Stimulated activated CD8-positive, alpha-beta memory T cell treated with anti-CD3 and anti-CD28 coated beads, Interleukin-15, amount 100 ng/mL, for 48 hours (primary cell): ENCODE measurements at places on chromosomes 11 and 22.

DNA sequence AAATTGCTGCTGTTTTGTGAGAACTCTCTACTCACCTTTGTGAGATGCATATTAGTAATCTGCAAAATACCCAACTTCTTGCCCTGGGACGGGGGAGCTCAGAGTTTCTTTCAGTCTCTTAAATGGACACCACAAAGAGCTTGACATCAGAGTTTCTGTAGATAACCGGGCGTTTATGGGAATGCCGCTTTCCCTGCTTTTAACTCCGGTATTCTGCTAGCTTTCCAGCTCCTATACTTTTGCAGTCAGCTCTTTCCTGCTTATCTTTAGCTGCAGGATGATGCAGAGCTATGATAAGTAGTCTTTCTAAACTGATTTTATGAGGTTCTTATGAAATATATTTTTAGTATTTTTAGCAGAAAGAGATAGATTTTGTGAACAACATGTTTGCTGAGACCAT, 154.6 kb upstream of the SORL1-AS1 start:
- no peak for DNase-seq

- no peak for DNase-seq
Measured at GRCh38 chr11:128506999-128507611, 80.3 kb downstream of the ETS1 start.

- DNase-seq, result no peak
Measured at GRCh38 chr22:19127329-19128008, 3.6 kb upstream of the TSSK2 start.

GRCh38 chr11:372809-373715, 3.8 kb downstream of the B4GALNT4 start:
- DNase-seq, result no peak

GRCh38 chr11:3169255-3170043, 4.3 kb upstream of the OSBPL5 start:
- DNase-seq, result peak; percentile 14

DNA sequence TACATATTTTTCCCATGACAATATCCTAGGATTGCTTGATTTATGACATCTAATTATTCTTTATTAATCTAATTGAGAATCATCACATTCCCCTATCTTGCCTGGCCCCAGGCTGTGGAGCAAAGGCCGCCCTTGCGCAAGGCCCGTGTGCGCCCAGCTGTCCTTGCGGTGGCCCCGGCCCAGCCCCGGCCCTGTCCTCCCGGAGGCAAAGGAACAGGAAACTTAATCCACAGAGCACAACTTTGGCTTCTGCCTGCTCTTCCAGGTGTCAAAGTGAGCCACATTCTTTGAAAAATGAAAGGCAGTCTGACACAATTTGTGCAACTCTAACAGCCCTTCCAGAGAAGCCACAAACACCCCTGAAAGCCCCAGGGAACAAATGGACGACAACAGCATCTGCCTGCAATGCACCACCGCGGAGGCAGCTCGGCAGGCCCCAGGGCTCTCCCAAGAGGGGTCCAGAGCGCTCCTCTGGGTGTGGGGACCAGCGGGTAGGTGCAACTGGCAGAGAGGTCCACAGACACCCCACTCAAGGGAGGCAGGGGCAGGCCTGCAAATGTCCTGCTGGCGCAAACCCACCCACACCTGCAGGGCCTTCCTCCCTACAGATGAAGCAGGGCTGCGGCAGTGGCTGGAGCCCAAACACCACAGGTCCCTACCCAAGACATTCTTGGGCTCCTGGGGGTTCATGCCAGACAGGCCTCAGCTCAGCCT, 30.3 kb downstream of the GNB1L start:
- no peak for DNase-seq

- no peak for DNase-seq
Measured at GRCh38 chr11:45698777-45699497, 33.5 kb upstream of the CHST1 start.

- DNase-seq, result no peak
Measured at GRCh38 chr11:63761931-63762653, 6.5 kb downstream of the ZFTA start.

GRCh38 chr11:2760196-2760871, 60.5 kb upstream of the KCNQ1OT1 start:
- DNase-seq, result no peak

DNA sequence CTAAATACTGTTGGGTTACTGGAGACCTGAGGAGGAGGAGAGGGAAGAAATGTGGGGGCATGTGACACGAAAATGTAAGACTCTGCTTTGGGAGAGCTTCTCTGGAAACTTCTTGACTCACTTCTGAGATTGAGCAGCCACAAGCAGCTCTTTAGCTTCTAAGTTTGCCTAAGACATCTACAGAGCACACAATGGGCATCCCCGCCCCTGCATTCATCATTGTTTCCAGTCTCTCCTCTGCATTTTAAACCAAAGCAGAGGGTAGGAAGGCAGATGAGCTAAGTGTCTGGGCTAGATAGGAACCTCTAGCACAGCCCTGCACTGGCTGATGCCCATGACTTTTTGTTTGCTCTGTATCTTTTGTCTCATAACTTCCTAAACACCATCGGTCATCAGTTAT, 2.1 kb upstream of the OR52D1 start:
- DNase-seq, result no peak

DNA sequence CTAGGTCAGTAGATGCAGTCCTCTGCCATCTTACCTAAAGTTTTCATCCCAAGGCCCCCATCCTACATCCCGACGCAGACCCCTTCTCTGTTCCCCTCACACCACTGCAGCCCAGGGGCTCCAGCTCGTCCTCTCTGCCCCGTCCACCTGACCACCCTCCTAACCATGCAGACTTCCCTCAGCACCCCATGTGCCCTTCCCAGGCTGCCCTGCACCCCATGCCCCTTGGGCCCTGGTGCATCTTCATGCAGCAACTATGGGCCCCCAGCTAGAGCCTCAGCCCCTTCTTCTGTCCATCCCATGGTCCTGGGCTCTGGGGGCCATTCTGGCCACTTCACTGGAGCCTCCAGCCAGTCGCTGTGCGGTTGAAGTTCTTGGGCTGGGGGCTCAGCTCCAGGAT, 2.9 kb downstream of the PRR33 start:
- no peak for DNase-seq

- DNase-seq, result no peak
Measured at GRCh38 chr22:39880722-39881121, 12.8 kb downstream of the ENTHD1 start.

GRCh38 chr11:83012168-83013067, 59.3 kb downstream of the RAB30 start:
- DNase-seq, result no peak

DNA sequence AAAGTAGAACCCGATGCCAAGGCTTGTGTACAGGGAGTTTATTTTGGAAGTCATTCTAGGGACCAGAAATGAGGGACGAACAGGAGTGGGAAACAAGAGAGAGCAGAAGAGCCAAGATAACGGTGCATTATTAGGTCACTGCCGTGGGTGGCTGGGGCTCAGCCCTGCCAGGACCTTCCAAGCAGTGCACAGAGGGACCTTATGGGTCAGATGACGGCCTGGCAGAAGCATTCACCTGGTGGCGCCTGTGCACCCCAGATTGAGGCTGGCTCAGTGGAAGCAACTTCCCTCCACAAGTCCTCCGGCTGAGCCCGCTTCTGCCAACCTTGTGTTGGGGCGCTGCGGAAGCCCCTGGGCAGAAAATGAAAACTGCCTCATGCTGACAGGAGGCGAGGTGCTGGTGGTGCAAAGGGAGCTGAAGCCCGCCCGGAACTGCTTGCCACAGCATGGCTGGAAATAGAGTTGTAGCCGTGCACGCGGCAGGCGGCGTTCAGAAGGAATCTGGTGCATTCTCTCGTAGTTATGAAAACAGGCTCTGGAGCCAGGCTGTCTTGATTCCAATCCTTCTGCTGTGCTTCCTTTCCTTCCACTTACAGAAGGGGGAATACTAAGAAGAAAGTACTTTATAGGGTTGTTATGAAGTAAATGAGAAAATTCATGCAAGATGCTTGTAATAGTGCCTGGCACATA, 22.2 kb upstream of the TP53I11 start:
- DNase-seq, result no peak

DNA sequence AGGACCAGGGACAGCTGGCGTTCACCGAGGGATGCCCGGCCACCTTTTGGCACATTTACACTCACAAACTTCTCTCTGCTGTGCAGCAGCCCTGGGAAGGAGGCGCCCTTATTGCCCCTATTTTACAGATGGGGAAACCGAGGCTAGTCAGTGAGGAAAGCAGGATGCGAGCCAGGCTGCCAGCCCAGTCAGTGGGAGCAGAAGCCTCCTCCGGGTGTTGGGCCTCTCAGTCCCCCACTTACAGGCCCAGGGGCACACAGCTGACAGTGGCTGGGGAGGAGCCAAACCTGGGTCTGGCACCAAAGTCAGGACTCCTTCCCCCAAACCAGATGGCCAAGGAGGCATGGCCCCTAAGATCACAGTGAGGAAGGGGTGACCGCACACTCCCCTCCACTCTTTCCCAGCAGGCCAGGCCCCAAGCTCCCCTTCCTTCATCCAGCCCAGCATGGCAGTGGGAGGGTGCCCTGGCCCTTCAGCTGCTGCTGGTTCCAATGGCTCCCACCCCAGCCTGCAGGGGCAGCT, 121.4 kb upstream of the ANO1 start:
- no peak for DNase-seq

DNA sequence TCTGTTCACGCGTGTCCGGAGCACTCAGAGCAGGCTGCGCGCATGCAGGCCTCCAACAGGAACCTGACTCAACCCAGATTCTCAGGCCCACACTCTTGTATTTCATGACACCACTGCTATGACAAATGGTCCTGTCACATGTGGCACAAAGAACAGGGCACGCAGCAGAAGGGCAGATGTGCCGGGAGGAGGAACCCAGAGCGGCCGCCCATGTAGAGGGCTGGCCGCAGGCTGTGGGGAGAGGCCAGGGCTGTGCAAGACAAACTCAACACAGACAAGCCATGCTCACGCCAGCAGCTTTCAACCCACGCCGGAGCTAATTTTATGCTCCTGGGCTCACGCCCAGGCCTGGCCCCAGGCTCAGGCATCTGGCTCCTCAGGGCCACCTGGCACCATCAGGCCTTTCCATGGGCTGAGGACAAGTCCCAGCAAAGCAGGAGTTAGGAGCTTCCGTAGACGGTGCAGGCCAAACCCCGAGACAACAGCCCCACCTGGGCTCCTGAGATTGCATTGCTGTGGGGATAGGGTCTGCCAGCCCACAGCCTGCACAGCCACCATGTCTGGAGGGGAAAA, 40.0 kb downstream of the DUSP8 start:
- no peak for DNase-seq

- DNase-seq, result no peak
Measured at GRCh38 chr11:4932751-4933150, 8.6 kb upstream of the OR51G1 start.

GRCh38 chr11:69013009-69013951, at the start of gene MRGPRF:
MRGPRF (minus strand) TSS chr11:69013246; CDS start chr11:69009901, 3,345 bp downstream.
- DNase-seq, result no peak

DNA sequence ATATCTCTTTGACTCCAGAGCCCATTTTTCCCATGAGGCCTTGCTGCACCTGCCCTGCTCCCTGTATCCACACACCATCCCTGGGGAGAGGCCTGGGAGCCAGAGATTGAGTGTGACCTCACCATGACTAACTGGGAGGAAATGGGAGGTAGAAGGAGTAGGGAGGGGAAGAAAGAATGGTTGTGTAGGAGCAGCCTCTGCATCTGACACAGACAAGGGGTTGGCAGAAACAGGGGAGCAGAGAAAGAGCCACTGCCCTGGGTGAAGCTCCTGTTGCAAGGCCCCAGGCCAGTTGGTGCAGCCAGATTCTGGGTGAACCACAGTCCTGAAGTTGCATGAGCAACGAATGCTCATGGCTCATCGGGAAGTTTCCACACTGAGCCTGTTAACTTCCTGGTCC, 32.4 kb downstream of the POU2F3 start:
- no peak for DNase-seq

DNA sequence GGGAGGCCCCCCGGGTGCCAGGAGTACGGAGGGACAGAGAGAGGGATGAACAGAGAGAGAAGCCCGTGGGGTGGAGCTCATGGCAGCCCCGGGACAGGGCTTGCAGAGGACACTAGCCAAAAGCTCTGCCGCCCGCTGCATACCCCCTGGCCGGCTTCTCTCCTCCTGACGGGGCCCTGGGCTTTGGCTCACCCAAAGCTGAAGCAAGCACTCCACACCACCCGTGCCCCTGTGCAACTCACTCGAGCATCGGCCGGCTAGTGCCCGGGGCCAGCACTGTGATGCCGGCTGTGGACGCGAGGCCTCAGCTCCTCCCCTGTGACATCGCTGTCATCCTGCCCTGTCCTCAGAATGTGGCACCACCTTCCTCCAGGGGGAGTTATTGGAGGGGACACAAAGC, 429.6 kb downstream of the BRD1 start:
- no peak for DNase-seq

- no peak for DNase-seq
Measured at GRCh38 chr11:61630089-61630488, 49.2 kb upstream of the SYT7 start.

- no peak for DNase-seq
Measured at GRCh38 chr11:81080476-81080875, 1639.6 kb upstream of the TENM4 start.

DNA sequence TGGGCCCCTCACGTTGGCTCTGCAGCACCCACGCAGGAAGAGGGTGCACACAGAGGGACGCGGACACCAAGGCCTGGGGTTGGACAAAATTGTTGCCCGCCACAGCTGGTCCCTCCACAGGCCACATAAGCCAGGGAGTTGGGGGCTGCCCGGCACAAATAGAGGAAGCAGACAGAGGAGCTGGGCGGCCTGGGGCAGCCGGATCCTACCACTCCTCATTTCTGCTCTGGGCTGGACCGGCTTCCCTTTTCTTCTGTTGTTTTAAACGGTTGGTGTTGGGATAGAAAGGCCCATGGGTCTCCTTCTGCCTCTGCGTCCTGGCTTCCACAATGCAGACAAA, 36.4 kb upstream of the LINC01488 start:
- DNase-seq, result no peak

DNA sequence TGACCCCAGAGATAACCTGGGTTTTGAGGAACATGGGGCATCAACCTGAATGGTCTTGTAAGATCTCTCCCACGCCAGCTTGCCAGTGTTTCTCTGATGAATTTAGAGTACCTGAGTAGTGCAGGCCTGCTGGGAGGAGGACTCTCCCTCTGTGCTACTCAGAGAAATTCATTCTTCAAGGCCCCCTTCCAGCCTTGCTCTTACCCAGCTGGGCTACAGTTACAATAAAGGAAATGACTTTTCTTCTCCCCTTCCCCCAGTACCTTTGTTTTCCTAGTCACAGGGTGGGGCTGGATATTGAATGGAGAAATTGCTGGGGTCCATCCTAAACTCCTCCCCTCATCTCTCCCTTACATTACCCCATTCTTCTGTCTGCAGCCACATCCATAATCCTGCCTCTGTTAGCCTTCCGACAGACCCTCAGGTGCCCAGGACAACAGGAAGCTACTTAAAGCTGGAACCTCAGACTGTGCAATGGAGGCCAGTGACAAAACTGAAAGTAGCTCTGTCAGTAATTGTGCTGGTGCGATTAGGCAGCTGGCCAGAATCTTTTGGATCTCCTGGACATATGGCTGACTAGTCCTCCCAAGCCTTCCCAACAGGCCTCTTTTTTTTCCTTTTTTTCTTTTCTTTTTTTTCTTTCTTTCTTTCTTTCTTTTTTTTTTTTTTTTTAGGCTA, 17.4 kb downstream of the LIMK2 start:
- DNase-seq, result no peak
